ENCODE measurements at places on chromosomes 1 and 21.
A peak's percentile ranks its signal among the peaks of the same experiment; 100 is the strongest.

DNA sequence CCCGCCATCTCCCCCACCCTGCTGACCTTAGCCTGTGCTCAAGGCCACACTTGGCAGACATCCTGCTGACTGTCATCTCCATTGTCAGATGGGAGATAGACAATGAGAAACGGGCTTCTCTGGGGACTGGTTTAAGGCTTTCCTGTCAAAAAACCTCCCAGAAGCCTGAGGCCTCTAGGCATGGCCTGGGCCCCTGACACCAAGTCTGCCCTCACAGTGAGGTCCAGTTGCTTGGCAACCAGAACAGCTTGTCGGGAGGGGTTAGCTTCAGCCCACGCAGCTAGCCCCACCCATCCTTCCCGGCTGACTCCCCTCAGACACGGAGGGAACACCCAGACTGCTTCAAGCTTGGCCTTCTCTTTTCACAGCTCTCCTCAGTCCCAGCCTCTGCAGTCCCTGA is 11.0 kb downstream of the PLEKHA6 start:
- DNase-seq = no peak

DNA sequence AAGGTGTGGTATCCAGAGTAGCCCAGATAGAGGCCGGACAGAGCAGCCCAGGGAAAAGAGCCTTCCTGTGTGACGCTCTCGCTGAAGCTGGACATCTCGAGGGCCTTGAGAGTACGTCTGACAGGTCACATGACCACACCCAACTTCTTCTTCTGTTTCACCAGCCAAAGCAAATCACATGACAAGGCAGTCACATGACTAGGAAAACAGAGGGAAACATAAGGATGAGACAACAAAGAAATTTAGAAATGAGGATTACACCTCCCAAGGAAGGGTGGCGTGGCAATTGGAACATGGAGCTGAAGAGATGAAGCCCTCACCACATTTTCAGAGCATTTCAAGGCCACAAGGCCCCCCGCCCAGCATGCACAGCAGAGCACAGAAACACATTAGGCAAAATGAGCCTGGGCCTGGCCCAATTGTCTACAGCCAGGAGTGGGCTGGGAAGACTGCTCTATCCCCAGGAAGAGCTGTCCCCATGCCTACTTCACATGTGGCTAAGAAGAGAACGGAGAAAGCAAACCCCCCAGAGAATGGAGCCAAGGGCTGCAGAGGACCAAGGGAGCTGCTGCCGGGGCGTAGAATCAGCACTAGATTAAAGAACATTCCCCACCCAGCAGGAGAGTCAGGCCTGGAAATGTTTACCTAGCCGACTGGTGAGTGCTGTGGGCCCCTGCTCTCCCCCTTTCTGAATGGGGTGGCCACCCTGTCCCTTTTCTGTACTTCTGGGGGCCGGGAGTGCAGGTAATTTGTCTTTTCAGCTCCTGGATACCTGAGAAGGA is 305.1 kb downstream of the NPHP4 start:
- DNase-seq = no peak

GRCh38 chr21:46424039-46424591 is 34.6 kb upstream of the DIP2A start:
- peak; percentile 48 for DNase-seq

- no peak for DNase-seq
These were observed 482 bp downstream of the GRIK1 start for GRCh38 chr21:29939104-29939923.

DNA sequence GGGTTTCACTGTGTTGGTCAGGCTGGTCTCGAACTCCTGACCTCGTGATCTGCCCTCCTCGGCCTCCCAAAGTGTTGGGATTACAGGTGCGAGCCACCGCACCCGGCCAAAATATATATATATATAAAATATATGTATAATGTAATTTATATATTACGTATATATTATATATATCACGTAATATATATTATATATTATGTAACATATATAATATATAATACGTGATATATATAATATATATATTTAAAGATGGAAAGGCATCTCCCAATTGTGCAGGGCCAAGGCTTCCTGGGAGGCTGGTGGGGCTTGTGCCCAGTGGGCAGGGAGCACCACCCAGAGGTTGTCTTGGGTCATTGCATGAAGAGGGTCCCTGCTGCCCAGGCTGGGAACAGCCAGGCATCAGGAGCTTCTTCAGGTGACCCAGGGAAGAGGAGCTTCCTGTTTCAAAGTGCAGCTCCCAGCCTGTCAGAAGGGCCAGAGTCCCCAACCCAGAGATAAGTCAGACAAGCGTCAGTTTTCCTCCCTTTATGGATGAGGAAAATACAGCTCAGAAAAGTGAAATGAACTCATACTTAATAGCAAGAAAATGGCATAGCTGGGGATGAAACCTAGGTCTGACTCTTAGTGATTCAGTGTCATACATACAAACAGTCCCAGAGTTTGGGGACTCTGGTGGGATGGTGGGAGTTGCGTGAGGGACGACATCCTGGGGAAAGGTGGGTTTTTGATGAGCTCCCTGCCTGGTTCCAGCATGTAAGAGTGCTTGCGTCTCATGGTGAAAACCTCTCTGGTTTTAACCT is 12.0 kb downstream of the UBE2Q1 start:
- peak; percentile 68 for DNase-seq

DNA sequence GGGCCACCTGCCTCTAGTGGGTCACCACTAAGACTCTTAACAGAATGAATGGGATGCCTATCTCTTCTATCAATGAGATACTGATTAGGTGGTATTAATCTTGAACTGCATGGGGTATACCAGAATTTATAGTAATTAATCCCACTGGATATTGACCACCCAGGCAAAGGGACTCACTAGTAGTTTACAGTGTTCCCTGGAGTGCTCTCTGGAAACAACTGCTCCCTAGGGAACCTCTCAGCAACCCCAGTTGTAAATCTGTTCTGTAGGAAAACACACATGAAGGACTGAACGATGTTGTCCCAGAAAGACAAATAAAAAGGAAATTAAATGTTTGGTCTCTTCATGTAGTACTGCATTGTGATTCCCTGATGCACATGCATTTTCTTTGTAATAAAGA is 430.5 kb downstream of the HLX start:
- no peak for DNase-seq

DNA sequence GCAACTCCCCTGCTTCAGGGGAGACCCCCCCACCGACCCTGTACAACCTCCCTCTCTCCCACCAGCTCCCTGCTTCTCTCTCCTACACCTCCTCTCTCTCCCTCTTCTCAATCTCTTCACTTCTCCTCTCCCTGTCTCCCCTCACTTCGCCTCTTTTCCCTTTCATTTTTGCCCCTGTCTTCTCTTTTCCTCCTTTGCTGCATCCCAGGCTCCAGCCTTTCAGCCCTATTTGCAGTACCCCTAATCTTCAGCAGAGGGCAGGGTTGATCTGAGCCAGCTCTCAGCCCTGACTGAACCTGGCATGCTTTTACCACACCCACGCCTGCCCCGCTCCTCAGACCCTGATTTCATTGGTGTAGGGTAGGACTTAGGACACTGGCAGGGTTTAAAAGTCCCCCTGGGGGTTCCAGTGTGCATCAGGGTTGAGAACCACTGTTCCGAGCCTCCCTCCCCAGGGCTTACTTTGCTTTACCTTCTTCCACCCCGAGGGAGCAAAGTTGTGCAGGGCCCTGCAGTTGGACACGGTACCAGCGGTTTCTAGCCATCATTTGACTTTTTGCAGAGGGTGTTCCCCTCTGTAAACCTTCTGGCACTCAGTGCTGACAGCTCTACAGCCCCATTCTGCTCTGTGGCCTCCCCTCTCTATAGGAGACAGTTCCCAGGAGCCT is 67.3 kb upstream of the CNTN2 start:
- peak; percentile 58 for DNase-seq

DNA sequence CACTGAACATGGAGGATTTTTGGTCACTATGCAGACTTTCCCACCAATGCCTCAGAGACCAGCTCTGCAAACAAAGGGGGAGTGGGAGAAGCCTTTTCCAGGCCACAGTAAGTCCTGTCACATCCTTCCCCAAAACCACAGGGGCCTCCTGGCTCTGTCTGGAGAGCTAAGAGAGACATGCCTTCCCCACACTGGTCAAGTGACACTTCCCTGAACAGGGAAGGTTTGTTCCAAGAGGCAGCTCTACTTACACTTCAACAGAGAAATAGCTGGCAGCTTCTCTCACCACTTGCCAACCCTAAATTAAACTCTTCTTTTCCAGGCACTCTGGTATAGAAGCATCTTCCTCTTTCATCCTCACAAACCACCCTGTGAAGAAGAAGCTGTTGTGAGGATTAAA is 39.7 kb downstream of the EDN2 start:
- DNase-seq = no peak

GRCh38 chr1:159211331-159212136 is 6.9 kb downstream of the ACKR1 start:
- DNase-seq = peak; percentile 67

GRCh38 chr1:214028649-214029406 is 41.1 kb downstream of the PROX1 start:
- no peak for DNase-seq

DNA sequence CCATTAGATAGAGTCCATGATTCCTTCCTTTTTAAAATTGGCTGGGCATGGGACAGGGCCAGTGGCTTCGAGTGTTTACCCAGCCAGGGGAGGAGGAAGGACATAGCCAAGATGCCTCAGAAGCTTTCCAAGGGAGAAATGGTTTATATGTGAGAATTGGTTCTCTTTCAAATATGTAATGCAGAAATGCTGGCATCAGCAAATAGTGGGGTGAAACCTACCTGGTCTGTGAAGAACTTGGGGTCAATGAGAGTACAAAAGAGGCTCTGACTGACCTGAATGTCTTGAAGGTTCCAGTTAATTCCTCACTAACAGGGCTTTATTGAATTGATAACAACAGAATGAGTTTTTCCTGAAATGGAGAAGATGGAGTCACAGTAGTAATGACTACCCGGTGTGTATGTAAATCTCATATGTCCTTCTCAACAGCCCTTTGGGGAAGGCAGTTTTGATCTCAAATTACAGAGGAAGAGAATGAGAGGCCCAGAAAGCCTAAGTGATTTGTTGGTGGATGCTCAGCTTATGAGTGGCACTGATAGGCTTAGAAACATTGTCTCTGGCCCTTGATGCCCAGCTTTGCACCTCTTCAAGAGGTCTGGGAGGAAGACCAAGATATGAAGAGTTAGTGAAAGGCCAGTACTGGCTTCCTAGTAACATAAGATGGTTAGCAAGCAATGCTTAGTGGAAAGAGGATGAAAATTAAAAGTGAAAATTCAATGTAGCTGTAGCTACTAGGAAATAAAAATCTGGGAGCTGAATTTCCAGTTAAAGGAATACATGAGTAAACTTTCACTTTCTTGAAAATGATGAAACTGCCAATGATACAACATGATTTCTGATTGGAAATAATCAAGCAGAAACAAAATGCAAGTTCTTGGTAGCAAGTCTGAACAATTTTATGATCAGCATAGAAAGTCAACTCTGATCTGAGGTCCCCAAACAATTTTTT is 2.7 kb downstream of the ATF3 start:
- no peak for DNase-seq

Data from activated T-cell treated with anti-CD3 and anti-CD28 coated beads, Interleukin-2, amount 50 U/mL, for 24 hours (primary cell).